Naive B cell (primary cell): ENCODE measurements at places on chromosomes 6 and 20.

- DNase-seq, result no peak
These were observed 11.2 kb upstream of the SLC22A2 start for GRCh38 chr6:160269771-160270170.

DNA sequence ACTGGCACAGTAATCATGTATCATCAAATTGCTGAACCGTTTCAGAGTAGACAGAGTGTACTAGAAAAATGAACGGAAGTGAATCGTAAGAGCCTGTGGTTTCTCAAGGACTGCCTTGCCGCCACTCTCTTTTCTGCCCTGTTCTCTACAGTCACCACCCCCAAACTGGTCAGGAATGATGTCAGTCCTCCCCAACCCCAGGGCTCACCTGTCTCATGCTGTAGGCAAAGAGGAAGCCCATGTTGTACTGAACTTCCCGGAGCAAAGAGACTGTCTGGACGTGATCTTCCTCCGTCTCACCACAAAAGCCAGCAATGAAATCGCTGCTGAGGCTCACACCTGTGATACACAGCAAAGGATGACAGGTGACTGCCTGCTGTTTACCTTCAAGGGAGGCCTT, 31.0 kb downstream of the CDK5RAP1 start:
- DNase-seq, result peak; percentile 41

DNA sequence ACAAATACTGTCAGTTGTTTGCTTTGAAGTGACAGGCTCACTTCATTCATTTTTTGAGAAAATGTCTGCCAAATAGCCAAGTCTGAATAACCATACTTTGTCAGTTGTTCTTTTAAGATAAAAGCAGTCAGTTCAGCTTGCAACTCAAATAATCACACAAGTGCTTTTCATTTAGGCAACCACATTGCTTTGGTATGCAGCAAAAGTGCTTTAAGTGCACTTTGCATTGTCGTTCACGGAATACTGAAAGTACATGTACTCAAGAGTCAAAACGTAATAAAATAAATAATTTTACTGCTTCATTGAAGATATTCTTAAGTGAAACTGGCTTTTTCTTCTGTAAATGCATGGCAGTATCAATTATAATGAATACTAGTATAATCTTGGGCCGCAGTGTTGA, 107.2 kb downstream of the MMS22L start:
- DNase-seq, result no peak

DNA sequence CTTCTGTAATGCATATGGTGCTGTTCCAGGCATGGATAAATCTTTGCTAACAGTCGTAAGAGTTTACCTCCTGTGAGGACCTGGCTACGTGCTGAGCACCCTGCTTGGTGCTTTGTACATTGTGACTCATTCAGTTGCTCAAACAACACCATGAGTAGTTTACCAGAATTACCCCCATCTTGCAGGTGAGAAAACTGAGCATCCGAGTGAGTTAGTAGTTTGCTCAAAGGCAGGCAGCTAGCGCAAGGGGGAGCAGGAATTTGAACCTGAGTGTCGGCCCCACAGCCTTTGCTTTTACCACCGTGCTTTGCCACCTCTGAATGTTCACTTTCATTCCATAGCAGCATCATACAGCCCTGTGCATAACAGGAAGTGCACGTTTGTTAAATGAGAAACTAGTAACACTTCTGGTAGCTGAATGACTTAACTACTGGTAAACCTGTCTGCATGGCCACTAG, 121.9 kb downstream of the MTHFD1L start:
- no peak for DNase-seq

GRCh38 chr6:11497881-11498280, 39.7 kb upstream of the TMEM170B start:
- DNase-seq, result no peak

DNA sequence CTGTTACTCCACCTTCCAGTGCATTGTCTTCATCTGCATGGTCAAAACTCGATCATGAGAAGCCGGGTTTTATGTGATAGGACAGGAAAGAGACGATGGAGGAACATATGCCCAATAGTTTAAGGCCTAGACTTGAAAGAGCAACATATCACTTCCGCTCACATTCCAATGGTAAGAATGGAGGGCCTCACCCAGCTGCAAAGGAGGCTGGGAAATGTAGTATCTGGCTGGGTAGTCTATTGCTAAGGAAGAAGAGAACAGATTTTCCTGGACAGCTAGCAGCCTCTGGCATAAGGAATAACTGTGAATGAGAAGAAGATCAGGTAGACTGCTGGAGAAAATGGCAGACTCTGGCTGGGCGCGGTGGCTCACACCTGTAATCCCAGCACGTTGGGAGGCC, 19.2 kb downstream of the FITM2 start:
- DNase-seq, result no peak

GRCh38 chr20:18778690-18779392, 34.7 kb upstream of the SCP2D1 start:
- no peak for DNase-seq

- no peak for DNase-seq
These were observed 123.2 kb downstream of the RFPL4B start for GRCh38 chr6:112470376-112470775.

DNA sequence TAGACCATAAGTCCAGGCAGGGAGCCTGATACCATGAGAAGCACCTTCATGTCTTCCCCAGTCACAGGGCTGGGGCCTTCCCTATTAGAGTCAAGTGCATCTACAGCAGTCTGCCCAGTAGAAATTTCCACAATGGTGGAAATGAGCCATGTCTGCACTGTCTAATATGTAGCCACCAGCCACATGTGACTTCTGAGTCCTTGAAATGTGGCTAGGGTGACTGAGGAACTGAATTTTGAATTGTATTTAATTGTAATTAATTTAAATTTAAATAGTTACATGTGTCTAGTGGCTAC, 300.2 kb downstream of the CLIC5 start:
- no peak for DNase-seq

DNA sequence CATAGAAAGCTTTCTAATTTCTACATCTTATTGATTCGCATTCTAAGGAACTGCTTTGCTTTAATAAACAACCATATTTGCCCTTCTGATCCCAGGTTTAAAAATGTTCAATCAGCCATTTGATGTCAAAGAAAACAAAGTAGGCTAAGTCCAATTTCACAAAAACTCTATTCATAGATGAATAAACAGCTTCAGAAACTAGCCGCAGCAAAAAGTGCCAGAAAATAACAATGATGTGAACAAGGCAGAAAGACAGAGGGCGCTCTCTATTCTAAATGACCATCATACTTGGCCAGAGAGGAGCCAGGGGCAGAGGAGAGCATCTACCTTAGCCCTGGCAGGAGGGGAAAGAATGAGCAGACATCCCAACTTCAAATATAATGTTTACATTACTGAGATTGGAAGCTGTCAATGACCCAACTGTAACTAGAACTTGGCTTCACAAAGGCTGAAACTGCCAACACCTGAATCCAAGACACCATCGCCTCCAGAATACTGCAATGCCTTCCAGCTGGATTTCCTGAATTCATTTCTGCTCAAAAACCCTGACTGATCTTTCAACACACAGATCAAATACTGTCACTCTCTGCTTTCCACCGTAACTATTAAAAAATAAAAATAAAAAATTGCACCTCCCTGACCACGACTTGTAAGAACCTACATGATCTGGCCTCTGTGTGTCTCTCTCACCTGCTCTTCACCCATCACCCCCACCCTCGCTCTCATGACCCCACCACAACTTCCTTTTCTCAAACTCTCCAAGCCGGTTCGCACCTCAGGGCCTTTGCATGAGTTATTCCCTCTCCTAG, 9.5 kb downstream of the CNKSR3 start:
- no peak for DNase-seq

DNA sequence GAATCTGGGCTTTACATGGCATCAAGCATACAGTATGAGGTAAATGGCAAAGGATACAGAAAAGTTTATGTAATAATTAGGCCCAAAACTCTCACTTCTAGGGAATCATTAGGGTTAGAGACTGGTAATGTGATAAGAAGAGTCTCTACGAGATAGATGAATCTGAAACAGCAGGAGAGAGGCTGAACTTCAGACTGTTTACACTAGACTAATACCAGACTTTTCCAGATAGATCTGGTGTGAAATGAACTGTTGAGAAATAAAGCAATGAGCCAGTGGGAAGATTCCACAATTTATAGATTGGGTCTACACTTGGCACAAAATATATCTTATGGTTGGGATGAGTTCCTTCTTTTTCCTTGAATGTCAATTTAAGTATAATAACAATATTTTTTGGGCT, 134.3 kb downstream of the MAN1A1 start:
- DNase-seq, result no peak

DNA sequence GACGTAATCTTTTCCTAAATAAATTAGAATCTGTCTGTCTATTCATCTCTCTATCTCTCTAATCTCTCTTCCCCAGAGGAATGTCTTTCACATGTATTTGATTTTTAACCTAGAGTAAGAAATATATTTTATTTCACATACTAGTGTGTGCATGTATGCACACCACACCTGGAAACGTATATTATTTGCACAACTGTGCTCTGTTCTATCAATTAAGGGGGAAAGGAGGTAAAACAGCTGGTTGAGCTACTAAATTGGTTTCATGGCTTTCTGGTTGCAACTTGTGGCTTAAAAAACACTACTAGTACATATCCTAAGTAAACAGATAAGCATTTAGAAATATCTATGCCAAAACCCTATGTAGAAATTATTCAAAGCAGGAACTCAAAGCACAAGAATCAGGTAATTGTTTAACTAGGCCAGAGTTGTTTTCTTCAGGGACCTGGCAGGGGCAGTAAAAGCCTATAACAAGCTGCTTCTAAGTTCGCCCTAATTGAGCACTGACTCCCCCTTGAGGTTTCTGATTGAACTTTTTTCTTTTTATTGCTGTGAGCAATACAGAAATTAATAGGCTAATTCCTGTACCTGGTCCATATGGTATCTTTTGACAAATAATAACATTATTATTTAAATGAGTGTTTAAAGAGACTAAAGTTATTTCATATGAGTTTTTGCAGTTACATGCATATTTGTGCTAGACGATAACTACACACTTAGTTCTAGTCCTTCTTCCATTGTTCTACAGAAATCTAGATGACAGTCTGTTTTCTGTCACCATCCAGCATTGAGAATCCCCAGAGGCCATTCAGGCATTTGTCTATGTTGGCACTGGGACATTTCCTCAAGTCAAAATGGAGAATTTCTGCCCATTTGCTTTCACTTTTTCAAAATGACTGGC, 88.6 kb downstream of the MCHR2 start:
- no peak for DNase-seq
